Stimulated activated effector memory CD8-positive, alpha-beta T cell treated with anti-CD3 and anti-CD28 coated beads, Interleukin-12 subunit alpha, Interleukin-12 subunit beta, amount 100 ng/mL, for 72 hours (primary cell): ENCODE measurements at places on chromosomes 4 and X.

GRCh38 chr4:86032476-86033022, 327.3 kb downstream of the MAPK10 start:
- no peak for DNase-seq

GRCh38 chr4:95360906-95361695, 187.7 kb downstream of the UNC5C start:
- no peak for DNase-seq

DNA sequence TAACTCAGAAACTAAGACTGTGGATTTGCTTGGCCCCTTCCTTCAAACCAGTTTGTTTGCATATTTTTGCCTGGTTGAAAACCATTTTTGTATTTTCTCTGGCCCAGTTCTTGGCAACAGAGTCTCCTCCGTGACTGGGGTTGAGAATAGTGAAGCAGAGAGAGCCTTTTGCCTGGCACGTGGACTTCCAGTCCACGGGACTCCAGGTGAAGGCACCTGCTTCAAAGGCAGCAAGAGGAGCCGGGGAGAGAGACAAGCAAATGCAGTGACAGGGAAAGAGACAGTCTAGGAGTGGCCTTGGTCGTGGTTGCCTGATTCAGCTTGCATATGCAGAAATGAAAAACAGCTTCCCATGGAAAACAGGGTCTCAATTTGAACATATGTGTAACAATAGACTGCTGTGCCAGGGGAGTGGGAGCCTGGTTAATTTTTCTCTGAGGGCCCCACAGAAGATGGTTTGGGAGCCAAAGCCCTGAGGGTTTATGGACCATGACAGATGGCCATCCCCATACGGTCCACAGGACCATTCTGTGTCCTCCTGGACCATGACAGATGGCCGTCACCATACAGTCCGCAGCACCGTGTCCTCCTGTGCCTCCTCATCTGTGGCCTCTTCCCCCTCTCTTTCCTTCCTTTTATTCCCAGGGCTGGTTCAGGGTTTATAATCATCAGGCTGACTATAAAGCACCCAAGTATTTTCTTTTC, 272.2 kb upstream of the RASGEF1B start:
- DNase-seq = no peak

GRCh38 chr4:148048598-148048997, 316.7 kb downstream of the ARHGAP10 start:
- no peak for DNase-seq

DNA sequence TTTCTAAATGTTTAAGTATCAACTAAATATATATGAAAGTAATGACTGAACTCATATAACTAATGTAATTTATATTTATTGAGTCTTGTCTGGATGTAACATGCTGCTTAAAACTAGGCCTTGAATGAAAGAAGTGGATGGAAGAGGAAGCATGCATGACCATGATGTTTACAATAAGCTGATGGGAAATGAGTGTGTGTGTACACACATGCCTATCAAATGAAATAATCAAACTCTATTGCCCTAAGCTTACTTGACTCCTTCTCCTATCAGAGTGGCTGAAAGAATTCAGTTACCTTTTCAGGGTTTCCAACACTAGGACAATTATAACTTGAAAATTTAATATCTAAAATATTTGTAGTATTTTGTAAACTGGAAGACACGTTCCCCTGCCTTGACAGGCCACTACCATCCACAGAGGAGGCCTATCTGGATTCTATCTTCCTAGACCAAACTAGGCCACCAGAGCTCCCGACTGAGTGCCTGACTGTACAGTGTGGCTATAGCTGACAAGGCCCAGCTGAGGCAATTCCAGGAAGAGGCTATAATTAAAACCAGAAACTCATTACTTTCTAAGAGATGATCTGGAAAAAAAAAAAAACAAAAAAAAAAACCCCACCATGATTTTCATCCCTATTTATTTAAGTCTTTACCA, 7.6 kb downstream of the ARSJ start:
- DNase-seq = no peak

- no peak for DNase-seq
These were observed 73.0 kb upstream of the PJA1 start for GRCh38 chrX:69238114-69238886.

DNA sequence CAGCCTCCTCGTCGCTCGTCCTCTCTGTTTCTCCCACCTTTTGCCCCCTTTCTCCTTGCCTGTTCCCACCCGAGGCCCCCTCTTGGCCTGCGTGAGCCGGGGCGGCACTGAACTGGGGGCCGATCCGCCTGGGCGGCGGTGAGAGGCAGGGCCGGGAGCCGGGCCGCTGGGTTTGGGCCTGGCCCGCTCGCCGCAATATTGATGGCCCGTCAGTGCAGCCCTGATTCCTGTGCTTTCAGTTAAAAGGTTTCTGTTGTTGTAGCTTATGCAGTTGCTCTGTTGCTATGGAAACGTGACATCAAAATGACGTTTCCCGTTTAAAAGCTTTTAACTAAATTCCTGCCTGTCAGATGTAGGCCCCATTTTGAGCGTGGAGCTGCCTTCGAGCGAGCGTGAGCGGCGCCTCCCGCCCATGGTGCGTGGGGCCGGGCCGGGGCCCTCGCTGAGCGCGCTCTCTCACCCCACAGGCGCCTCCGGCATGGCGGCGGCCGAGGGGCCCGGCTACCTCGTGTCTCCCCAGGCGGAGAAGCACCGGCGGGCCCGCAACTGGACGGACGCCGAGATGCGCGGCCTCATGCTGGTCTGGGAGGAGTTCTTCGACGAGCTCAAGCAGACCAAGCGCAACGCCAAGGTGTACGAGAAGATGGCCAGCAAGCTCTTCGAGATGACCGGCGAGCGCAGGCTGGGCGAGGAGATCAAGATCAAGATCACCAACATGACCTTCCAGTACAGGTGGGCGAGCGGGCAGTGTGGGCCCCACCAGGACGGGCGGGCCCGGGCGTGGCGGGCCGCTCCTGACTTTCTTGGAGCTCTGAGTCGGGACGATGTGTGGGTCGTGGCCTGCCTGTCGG, at the start of gene MSANTD1:
MSANTD1 (plus strand) TSS at position 349 of the 851 bp plus-strand sequence; CDS start at position 413, 64 bp downstream.
- no peak for DNase-seq

- DNase-seq = no peak
These were observed 17.7 kb downstream of the ACSL1 start for GRCh38 chr4:184807797-184808712.

DNA sequence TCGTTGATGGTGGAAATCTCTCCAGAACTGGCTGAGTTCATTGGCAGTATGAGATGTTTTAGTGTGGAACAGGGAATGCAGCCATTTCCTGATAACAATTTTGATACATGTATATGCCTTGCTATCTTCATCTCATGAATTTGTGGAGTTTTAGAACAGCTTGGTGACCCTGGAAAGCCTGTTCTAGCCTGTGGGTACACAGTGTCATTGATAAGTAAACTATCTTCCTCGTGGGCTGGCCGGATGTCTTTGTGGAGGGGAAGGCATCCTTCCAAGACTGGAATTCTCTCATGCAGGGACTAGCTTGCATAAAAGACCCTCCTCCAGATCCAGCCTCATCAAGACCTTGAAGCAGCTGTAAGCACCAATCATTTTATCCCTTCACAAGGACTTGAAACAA, 40.2 kb upstream of the NUDT10 start:
- DNase-seq = no peak

DNA sequence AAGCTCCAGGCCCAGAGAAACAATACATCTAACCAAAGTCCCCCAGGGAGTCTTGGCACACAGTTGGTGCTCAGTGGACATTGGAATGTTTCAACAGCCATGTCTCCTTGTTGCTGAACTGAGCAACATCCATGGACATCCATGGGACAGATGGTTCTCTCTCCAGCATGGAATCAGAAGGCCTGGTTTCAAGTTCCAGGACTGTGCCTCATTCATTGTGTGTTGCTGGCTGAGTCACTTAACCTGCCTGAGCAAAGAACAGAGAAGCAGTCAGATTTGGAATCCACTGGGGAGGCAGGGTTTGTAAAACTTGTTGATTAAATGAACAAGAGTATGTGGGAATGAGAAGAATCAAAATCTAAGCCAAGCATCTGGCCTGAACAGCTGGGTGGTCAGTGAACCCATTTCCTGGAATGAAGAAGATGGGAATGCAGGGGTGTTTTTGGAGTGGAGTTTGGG, 147.9 kb downstream of the CHIC2 start:
- no peak for DNase-seq

GRCh38 chrX:113212052-113212451, 371.4 kb upstream of the AMOT start:
- no peak for DNase-seq

- DNase-seq = no peak
These were observed 56.4 kb downstream of the DCX start for GRCh38 chrX:111355523-111356115.

GRCh38 chr4:11633430-11633829, 204.7 kb upstream of the HS3ST1 start:
- no peak for DNase-seq

- DNase-seq = no peak
These were observed 314.1 kb downstream of the PPP1R2C start for GRCh38 chrX:42463706-42464490.

DNA sequence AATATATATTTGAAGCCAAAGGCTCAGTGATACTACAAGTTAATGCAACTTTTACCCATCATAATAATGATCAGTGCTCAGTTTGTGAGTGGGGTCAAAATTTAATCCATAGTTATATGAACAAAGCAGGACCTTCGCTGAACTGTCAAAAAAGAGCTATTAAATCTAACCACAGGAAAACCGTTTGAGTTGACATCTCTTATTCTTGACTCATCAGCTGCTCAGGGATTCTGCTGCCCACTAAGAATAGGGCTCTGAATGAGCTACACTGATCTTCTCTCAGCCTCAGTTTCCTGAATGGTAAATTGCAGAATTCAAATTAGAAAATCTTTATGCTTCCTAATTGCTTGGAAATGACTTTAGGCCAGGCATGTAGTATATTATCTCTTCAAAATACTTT, 44.9 kb upstream of the NAP1L5 start:
- no peak for DNase-seq

DNA sequence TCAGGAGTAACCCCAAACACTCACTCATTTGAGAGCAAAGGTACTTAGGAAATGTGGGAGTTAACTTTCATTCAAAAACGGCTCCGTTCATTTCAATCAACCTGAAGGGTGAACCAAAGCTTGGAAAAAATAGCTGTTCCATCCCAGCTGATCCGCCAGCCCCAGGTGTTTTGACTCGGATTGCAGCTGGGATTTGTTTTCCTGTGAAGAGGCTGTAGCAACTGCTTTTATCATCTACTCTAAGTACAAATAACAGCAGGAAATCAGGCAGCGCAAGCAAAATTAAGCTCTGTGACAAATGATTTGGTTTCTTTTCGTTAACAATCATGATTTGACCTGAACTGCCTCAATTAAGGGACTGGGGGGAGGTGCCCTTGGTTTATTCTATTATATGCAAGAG, 154.7 kb downstream of the BEND2 start:
- DNase-seq = no peak

DNA sequence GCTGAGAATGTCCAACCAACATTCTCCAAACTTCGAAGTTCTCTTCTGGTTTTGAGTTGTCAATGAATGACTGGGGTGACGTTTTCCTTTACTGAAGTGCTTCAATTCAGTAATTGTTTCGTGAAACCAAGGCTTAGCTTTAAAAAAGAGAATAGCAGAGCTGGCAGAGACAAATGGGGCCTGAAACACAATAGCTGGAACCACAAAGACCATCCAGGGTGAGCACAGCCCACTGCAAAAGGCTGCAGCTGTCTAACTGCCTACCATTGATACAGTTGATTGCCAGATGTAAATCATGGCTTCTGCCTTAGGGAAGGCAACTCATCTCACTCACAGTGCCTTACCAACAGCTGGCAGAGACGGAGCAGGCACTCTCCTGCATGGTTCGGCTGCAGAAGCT, 78.7 kb upstream of the ZNF518B start:
- no peak for DNase-seq
